ENCODE measurements at places on chromosomes 11 and 22. TPM values are rescaled to one million over a fixed set of nuclear protein-coding genes. Genes with fewer than 3 reads are reported as not detected.

DNA sequence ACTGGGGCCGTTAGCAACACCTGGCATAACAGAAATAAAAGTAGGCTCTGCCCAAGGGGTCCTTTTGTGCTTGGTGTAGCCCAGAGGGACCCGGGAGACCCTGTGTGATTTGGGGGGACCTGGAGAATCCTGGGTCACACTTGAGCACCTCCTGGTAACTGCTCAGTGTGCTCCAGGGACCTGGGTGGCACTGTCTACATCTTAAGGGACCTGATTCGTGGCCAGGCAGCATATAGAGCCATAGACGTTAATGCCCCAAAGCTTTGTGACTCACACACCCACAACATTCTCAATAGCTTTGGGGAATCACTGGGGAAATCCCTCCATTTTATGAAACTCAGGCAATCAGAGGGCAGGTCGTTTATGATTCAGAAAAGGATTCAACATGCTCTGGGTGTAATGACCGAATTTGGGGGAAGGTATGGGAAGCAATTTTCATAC, 3.6 kb upstream of the IGF2 start:
- peak; percentile 78 for DNase-seq

DNA sequence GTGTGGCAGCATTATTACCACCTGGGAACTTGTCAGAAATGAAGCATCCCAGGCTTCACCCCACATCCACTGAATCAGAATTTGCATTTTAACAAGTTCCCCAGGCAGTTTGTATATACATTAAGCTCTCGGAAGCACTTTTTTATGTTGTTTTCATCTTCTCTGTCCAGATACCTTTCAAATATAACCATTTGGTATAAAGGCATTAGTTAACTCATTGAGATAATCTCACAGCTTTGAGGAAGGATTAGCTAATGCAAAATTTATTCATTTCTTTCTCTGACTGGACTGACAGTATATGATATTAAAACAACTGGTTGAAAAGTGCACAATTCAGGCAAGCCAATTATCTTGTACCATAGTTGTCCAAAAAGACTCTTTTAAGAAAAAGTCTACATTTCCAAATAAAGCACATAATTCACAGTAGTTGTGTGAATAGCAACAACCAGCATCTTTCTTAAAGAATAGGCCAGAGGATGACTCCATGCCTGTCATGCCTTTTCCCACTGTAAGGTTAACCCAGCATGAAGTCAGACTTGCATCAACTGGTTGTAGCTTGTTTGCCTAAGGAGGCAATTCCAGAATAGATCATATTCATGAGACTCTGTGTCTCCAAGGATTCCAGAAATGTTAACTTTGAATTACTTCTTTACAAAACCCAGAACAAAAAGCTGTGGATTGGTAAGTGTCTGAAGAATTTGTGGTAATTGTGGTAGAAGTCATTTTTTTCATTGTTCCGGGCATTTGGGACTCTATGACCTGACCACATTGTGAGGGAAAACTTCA, 254.3 kb upstream of the SESN3 start:
- no peak for DNase-seq

- no peak for DNase-seq
Measured at GRCh38 chr22:40203572-40203971, 25.8 kb downstream of the TNRC6B start.

DNA sequence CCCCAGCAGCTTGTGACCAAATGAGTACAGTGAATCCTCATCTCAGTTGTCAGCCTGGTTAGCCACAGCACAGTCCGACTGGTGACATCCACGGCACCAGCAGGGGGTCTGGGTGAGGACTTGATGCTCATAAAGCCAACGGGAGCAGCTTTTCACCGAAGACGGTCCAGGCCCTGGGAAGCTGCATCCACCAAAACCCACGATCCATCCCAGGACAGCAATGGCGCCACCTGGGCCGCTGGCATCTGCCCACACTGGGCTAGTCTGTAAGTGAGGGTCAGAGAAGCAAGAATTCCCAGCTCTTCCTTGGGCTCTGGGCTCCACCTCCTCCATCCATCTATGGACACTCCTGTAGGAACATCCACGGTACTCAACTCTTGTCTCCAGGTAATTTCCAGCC, 25.1 kb upstream of the FXYD6 start:
- DNase-seq, result no peak

DNA sequence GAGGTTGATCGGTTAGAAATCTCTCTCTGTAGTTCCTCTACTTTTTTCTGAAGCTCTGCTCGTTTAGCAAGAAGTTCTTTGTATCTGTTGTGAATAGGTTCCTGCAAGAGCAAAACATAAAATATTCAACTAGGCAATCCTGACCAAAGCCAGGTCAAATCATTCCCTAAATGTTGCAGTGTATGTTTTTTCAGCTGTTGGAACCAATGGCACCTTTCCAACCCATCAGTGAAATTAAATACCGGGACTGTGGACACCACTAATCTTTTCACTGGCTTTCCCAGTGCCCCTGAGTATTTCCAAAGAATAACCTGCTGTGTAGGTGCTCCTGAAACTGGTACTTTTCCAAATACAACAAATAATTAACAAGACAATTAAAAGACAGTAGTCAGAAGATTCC, 45.1 kb downstream of the CEP57 start:
- DNase-seq, result no peak

- DNase-seq, result no peak
Measured at GRCh38 chr11:34028425-34028824, 23.1 kb upstream of the CAPRIN1 start.

DNA sequence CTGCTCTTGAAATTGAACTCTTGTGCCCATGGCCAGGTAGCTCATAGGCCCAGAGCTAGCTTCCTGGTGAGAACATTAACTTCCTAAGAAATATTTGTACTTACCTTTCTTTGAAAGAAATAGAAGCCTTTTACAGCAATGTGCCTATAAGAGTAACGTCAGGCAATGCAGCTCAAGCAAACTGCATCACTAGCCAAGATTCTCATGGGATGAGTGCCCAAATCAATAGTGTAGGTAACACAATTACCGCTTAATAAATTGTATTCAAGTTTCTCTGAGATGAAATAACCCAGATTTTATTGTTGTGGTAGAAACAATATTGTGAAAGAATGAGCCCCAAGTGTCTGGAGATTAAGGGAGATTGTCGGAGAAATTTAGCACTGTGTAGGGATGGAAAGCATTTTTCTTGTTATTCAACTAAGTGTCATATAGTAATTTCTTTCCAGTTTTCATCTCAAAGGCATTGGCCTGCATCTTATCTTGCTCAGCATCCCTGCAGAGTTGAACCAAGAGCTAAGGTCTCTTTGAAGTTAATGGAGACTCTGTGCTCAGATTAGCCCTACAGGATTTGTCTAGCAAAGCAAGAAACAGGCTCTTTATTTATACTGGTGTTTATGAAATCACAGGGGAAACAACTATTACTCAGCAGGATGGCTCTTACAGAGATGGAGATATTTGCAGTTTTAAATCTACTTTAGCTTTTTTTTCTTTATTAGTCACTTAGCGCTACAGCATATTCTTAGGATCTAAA, 321.0 kb upstream of the PDGFD start:
- DNase-seq, result no peak

DNA sequence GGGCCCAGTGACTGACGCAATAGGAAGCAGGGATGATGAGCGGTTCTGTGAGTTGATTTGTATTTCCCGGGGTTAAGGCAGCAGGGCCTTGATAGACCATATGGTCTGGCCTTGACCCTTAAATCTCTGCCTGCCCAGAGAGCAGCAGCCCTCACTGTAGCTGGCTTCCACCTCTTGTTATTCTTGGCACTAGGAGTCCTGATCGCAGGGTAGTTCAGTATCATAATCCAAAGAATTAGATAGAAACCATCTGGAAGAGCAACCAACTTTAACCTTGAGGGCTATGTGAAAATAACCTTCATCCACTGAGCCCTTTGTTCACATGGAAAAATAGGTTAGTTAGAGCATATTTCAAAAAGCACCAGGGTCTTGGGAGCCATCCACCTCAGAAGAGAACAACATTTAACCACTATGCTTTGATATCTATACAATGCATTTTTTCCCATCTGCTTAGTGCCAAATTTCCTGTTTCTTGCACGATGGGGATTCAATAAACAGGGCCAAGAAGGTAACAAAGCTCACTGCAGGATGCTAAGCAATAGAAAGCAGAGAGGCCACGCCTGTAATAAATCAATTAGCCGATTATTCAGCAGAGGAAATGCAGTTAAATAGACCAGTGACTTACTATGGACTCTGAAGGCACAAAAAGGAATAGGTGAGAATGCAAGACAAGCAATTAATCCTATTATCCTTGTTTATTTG, 761.3 kb downstream of the OPCML start:
- DNase-seq, result no peak

- peak; percentile 82 for DNase-seq
Measured at GRCh38 chr11:30128269-30128932, 102.4 kb upstream of the FSHB start.

GRCh38 chr11:92812841-92813240, 156.6 kb upstream of the MTNR1B start:
- no peak for DNase-seq

GRCh38 chr11:107275632-107276031, 182.0 kb downstream of the CWF19L2 start:
- DNase-seq, result no peak

DNA sequence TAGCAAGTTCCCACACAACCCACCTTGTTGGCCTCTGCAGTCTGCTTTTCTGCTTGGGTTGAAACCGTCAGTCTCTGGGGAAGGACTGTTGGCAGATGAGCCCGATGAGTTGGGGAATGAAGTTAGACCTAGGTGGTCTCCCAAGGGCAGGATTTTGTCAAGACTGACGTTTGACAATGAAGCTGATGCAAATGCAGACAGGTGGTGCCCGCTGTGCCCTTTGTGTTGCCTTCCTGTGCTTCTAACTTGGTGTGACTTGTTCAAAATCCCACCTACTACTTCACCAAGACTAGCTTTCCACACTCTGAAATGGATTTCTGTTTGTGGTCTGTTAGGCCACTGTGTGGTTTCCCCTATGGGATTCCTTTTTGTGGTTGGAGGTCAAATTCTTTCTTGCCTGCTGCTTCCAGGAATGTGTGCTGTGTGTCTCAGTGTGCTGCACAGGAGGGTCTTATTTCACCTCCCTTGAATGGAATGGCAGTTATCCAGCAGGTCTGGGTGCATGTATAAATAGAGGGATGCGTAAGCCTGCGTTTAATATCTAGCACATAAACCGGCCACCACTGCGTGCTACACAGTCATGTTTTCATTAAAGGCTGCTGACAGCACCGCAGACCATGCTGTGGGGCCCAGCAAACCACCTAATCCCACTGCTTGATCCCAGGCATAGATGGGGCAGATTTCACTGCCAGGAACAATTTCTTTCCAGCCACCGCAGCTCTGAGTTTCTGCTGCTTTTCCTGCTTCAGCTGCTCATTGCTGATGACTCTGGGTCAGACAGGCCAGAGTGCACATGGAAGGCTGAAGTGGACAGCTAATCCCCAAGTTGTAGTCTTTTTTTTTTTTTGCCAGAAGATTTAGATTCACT, 44.8 kb downstream of the ADAMTS8 start:
- DNase-seq, result peak; percentile 78

- no peak for DNase-seq
Measured at GRCh38 chr22:28896611-28897010, 13.2 kb downstream of the ZNRF3 start.

GRCh38 chr11:68546555-68546954, 86.0 kb downstream of the PPP6R3 start:
- DNase-seq, result peak; percentile 44

DNA sequence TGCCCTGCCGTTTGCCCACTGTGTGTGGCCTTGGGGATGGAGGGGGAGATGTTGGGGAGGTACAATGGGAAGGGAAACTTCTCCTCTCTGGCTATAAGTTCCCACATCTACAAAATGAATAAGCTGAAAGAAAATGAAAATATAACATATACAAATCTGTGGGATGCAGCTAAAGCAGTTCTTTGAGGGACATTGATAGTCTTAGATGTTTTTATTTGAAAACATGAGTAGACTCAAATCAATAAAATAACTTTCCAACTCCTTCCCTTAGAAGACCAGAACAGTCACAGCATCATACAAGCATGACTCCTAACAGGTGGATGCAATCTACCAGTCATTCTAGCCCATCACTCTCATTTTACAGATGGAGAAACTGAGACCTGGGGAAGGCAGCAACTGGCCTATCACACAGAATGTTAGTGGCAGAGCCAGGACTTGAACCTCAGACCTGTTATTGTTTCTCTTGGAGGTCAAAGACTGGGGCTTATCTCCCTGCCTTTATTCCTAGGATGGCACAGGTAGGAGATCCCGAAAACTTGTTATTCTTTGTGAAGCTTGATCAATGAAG, 25.2 kb upstream of the CCDC86 start:
- DNase-seq, result no peak

- no peak for DNase-seq
Measured at GRCh38 chr11:10597877-10598351, 29.4 kb upstream of the LYVE1 start.

DNA sequence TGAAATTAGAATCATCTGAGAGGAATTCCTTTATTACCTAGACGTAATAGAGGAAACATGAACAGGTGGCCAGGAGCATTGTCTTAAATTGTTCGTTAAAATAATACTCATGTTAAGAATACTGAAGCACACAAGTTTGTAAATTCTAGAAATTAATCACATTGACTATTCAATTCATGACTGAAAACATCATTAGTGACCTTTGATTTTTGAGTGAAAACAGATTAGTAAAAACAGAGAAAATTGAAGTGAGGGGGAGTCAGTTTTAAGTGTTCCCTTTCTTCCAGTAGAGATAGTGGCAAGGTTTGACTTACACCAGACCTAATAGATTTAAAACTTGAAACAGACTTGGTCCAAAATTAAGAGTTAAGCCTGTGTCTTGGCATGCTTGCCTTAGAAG, 1.4 kb downstream of the ZFP91 start:
- DNase-seq, result no peak

DNA sequence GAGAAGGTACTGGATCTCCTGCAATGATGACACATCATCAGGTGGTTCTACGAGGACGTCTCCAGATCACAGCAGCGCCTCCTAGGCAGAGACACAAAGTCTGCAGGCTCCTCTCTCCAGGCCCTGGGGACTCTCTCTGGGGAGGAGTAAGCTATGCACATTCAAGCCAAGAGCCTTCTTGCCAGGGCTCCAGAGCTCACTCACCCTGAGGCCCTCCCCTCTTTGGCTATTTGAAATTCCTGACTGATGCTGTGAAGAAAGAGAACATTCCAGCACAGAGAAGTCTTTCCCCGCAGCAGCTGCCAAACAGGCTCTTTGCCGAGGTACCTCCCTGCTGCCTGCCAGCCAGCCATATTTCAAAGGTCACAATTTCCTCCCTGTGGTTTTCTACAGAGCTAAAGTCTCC, 204.9 kb downstream of the CSNK2A3 start:
- DNase-seq, result peak; percentile 66

GRCh38 chr11:111871693-111872161, 346 bp upstream of the ALG9 start:
- DNase-seq, result no peak

SEC14L2 gene
- 5.4 TPM for total RNA-seq

LTBP3 gene
- 13.2 TPM for total RNA-seq

CD3G gene
- not detected for total RNA-seq

ST14 gene
- total RNA-seq, result 0.10 TPM

OAF gene
- 57.6 TPM for total RNA-seq

MIAT gene
- total RNA-seq, result 1.9 TPM

KDM4E gene
- not detected for total RNA-seq

LINC01488 gene
- not detected for total RNA-seq

DEFB131B gene
- not detected for total RNA-seq

FAM118A gene
- 20.8 TPM for total RNA-seq

FOLR2 gene
- not detected for total RNA-seq

SYNGR1 gene
- 2.9 TPM for total RNA-seq

HMOX1 gene
- total RNA-seq, result 17.3 TPM
